Activated T-helper 1 cell treated with Interleukin-2 at 50 U/mL for 16 hours (primary cell): ENCODE measurements at places on chromosomes 2 and 18.

DNA sequence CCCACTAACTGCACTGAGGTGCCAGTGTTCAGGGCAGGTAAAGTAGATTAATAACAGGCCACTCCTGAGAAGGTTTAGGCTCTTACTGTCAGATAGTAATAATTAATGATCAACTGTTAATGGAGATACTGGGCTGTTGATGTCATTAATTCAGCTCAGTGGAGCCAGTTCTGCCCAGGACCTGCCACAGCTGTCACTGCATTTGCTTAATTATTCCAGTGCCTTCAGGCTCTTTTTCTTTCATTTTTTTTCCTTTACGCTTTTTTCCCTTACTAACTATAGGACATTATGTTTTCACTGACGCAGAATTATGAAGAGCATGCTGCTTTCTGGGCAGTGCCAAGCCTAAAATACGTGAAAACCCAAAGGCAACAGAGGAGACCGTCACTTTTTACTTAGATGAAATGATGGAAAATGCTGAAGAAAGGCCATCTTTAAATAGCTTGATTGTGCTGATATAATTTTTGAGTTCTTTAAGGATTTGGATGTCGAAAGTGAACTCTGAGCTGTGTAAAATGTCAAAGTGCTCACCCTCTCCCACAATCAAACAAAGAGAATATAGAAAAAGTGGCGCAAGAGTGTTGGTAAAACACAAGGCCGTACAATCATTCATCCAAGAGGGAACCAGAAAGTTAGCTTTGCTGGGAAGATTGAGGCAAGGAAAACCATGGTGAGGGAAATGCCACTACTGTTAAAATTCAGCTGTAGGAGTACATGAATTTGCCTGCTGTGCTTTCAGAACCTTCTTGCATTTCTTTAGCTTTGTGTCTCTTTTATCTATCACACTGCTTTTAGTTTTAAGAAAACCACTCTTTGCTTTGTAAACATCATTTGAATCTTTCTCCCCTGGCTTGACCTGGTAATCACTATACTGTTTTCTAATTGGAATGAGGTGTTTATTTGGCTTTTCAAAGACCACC is 192.0 kb upstream of the ZEB2 start:
- no peak for DNase-seq

GRCh38 chr2:163471947-163472346 is 263.9 kb downstream of the FIGN start:
- DNase-seq = no peak

DNA sequence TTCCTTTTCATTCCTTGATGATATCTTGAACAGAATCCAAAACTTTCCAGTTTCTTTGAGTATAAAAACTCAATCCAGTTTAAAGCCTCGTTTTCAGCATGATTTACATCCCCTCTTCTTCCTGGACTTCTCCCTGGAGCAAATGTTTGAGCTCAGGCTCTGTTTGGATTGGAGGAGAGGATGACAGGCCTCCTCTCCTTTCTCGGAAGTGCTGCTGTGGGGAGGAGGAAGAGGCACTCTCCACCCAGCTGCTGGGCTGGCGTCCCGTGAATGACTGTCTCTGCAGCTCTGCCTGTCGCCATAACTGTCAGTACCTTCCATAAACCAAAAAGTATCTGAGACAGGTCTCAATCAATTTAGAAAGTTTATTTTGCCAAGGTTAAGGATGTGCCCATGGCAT is 238.2 kb upstream of the AGAP1 start:
- DNase-seq = no peak

- DNase-seq = no peak
These were observed 118.9 kb upstream of the ARL5A start for GRCh38 chr2:151946899-151947812.

GRCh38 chr2:7043690-7044089 is 126.5 kb downstream of the RNF144A start:
- DNase-seq = no peak

GRCh38 chr2:43648994-43649701 is 12.1 kb downstream of the PLEKHH2 start:
- DNase-seq = no peak

DNA sequence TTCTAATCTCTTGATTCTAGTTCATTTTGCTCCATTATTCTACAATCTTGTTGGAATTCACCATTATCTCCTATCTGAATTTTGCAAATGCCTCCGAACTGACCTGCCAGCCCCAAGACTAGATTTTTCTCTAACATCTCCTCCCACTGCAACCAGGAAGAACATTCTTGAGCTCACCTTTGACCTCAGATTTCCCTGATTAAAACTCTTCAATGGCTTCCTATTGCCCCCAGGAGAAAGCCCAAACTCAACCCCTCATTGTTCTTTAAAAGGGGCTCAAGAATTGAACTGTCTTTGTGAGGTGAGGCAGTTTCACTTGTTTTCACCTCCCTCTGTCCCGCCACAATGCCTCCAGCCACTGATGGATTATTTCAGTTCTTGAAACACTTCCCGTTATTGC is 784.6 kb upstream of the ZEB2 start:
- no peak for DNase-seq

GRCh38 chr2:177329064-177329463 is 63.5 kb upstream of the AGPS start:
- DNase-seq = no peak
